CD8-positive, alpha-beta T cell (primary cell): ENCODE measurements at places on chromosomes 12 and 14.

DNA sequence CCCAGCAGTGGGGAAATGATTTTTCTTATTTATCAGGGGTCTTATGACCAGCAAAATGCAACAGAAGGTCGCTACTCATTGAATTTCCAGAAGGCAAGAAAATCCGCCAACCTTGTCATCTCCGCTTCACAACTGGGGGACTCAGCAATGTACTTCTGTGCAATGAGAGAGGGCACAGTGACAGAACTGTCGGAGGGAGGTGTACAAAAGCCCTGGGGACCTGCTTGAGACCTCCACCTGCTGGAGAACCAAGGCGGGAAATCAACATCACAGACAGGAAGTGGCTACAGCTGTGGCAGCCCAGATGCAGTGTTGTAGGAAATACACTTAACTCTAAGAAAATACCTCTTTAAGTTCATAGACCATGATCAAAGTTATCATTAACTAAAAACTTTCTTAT is 250.9 kb upstream of the OR4E1 start:
- peak; percentile 48 for DNase-seq

DNA sequence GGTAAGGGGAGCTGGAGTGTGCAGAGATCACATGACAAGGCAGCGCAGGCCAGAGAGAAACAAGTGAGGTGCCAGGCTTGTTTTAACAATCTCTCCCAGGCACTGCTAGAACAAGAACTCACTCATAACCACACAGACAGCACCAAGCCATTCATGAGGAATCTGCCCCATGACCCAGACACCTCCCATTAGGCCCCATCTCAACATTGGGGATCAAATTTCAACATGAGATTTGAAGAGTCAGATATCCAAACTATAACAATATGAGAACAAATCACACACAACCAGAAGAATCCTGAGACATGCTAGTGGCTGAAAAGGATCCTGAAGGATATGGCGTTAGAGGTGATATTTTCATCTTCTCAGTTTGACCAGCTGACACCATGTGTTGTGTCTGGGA is 21.9 kb downstream of the OR6J1 start:
- DNase-seq: no peak

DNA sequence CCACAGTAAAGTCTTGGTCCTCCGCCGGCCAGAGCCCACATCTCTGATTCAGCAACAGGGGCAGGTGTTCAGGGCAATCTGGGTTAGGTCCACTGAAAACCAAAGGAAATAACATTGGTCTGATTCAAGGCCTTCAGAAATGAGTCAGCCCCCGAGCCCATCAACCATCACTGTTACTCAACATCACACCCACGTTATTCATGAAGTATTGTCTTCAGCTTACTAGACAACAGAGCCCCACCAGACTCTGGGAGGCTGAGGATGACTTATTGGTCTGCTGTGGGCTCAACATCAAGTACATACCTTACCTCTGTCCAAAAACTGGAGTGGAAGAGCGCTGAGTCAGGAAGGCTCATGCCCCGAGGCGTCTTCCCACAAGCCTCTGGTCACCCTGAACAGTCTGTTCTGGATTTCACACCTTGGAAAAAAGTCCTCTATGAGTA is 97.5 kb downstream of the ZFP36L1 start:
- no peak for DNase-seq

- DNase-seq: peak; percentile 17
These were observed 258.7 kb upstream of the BTG1 start for GRCh38 chr12:92404259-92404894.

GRCh38 chr14:106487600-106487999 is 961.2 kb downstream of the TMEM121 start:
- DNase-seq: no peak

DNA sequence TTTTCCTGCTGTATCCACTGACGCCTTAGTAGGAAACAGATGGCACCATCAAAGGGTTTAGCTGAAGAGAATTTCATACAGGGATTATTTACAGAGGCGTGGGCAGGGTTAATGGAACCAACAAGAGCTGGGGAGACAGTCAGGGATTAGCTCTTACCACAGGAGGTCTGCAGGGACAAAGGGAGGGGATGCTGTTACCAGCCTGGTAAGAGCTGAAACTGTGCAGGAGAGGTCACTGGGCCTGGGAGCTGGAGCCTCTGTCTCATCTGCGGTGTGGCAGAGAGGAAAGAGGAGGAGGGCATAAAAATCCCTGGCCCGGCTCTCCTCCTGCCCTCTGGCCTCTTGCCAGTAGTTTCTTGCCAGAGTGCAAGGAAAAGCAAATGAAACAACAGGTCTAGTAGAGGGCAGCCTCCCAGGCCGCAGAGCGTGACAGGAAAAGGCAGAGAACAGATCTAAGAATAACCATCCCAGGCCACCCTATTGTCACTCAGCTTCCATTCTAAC is 18.9 kb upstream of the POC1B start:
- DNase-seq: no peak

DNA sequence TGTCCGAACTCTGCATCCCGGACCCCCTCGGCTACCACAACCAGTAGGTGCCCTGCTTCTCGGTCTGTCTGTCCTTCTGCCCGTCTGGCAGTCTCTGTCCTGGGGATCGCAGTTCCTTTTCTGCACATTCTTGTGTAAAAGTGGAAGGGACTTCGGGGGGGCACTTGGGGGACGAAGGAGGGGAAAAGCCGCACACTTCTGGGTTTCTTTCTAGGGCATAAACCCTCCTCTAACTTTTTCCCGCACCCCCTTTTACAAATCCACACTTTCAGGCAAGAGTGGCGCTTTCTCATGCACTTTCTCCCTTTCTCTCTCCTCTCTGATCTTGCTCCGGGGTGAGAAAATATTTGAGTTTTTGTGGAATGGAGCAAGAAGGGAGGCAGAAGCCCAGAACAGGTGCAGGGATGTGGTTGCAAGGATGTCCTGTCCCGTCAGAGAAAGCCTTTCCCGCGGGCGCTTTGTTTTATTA is 506 bp downstream of the ESRRB start:
- DNase-seq: no peak

DNA sequence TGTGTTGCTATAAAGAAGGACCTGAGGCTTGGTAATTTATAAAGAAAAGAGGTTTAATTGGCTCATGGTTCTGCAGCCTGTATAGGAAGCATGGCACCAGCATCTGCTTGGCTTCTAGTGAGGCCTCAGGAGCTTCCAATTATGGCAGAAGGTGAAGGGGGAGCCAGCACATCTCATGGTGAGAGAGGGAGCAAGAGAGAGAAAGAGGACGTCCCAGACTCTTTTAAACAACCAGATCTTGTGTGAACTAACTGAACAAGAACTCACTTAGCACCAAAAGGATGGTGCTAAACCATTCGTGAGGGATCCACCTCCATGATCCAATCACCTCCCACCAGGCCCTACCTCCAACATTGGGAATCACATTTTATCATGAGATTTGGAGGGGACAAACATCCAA is 6.1 kb upstream of the SNAPC1 start:
- no peak for DNase-seq

DNA sequence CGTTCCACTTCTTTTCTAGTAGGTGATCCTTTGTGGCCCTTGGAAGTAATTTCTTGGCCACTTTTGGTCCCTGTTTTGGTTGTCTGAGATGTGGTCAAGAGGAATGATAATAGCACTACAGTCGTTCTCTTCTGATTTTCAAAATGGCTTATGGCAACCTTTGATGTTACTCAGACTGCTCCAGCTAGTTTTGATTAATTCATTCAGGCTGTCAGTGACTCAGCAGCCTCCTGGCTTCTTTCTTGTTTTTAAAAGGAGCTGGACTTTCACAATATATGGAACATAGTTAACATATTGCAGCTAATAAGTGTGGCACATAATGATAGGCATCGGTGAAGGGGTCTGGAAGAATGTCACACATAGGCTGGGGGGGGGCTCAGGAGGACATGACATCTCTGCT is 47.3 kb downstream of the WDR20 start:
- DNase-seq: no peak

DNA sequence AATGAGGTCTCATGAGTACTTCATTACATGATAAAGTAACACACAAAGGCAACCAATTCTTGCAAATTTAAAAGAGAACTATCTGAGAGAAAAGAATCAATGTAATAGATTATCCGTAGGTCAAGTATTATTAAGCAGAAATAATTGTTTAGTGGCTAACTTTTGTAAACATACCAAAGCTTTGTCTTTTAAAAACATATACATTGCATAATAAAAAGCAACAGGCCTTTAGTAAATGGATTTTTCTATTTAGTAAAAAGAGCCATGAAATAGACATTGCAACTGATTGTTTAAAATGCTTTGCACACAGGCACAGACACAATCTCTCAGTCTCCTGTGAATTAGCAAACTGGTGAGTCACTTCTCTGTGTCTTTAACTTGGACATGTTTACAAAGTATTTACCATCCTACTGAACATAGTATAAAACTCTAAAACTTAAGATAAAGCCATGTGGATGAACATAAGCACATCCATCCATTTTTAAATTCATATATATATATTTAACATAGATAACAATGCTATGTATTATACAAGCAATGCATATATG is 518.7 kb upstream of the MGAT4C start:
- no peak for DNase-seq

DNA sequence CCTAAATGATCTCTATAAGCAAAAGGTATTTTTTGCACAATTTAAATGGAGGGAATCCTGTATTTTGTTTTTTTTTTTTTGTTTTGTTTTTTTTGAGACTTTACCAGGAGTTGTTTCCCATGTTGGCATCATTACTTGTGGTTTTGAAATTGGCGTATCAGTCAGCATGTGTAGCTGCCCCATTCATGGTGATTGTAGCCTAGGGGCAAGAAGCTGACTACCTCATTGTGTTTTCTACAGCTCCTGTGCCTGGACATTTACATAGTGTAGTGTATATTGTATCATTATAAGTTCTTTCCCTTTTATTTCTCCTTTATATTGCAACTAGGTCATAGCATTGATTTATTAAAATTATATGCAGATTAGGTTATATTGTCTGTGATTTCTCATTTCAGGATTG is 24.5 kb downstream of the SAMD4A start:
- DNase-seq: no peak

GRCh38 chr12:100656856-100657255 is 83.4 kb downstream of the GAS2L3 start:
- no peak for DNase-seq

DNA sequence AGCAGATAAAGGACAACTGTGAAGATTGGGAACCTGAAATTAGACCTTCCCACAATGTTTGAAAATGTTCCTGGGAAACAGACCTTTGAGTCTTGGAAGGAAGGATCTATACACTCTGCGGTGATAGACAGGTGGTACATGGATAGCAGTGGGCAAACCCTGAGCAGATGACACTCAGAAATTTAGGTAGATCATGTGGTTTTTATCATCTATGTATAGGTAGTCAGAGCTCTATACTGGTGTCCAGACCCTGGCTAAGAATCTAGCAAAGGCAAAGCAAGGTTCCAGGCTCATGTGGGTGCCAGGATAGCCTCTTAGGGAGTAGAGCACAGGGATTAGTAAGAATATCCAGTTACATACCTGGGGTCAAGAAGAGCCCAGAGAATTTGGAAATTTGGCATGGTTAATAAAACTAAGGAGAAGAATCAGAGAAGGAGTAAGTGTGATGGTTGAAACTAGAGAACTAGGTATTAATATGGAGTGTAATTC is 331.2 kb upstream of the FBXO33 start:
- DNase-seq: no peak

DNA sequence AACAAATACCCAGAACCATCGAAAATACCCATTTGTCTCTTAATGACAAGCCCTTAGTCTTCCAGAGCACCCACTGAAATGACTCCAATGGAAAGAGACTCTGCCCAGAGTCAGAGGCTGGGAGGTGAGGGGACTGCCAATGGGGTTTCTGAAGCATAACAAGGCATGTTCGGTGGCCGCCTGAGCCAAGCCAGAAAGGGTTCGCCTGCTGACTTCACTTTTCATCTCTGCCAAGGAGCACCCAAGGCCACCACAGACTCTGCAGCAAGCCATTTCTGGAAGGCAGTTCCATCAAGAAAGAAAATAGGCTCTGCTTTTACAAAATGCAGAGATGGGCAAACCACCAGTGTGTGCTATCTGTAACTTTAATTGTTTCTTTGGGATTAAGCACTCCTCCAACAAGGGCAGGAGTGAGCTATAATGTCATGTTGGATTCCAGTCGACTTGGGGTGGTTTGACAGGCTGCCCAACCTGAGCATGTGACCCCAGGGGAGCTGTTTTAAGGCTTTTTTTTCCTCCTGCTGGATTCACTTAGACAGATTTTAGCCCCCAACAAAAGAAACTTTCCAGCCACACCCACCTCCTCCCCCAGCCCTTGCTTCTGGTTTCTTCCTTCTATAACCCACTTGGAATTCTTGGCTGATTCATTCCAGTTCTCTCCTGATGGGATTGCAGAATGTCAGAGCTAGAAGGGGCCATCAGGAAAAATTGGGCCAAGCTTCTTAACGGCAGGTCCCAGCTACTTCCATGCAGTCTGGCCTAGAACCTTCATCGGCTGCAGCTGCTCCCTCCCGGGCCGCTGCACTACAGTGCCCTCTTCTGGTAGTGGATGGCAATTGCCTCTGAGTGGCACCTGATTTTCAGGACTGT is 24.1 kb downstream of the CKAP4 start:
- peak; percentile 67 for DNase-seq

GRCh38 chr12:22899184-22899583 is 274.2 kb downstream of the ETNK1 start:
- DNase-seq: no peak

- DNase-seq: no peak
These were observed 48.3 kb downstream of the METTL25 start for GRCh38 chr12:82406651-82407050.

DNA sequence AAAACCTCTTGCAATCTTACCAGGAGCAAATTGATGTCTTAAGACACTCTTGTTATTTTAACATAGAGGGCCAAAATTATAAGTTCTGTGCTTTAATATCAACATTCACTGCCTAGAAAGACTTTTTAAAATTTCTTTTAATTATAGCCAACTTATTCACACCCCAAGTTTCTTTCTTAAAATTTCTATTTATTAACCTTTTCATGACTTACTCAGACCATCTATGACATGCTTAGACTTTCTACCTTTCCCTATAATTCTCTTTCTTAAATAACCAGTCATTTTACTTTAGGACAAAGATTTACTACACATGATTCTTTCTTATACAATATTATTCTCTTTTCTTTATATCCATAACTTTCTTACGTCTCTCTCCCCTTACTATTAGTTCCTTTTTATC is 220.4 kb downstream of the NUBPL start:
- no peak for DNase-seq

DNA sequence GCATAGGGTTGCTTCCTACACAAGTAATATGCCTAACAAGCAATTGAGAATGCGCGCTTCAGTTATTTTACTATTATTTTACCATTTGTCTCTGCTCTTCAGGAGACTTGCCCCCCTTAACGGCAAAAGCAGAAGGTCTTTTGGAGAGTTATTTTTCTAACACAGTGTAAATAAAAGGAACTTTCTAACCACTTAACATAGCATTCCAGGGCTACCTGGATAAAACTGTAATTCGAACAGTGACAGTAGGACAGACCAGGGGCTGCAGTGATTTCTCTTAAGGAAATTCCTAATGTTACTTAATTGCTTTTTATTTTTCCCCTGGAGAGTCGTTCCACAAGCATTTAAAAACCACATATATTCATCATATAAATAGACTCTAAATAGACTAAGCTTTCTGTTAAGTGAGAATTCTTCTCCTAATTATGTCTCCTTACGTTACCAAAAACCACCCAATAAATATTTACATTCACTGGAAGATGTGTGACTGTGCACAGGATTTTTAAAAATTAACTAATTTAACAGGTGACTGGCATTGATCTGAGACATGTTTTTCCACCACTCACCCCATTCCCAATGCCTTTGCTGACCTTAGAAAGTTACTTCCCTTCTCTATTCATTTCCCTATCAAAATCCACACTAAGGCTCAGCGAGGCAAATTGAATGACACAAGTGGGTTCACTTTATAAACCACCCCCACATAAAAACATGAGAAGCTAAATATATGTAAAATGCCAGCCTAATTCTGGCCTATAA is 72.4 kb downstream of the RNF34 start:
- no peak for DNase-seq

GRCh38 chr14:66420251-66421006 is 65.7 kb upstream of the CCDC196 start:
- no peak for DNase-seq
